ENCODE measurements at places on chromosomes 4 and X.

- DNase-seq, result no peak
These were observed 164.4 kb downstream of the RBMX2 start for GRCh38 chrX:130566028-130566683.

- no peak for DNase-seq
These were observed 1075.7 kb upstream of the PABPC4L start for GRCh38 chr4:135277068-135277979.

- peak; percentile 87 for DNase-seq
These were observed 92.4 kb upstream of the AP1S2 start for GRCh38 chrX:15946783-15947580.

DNA sequence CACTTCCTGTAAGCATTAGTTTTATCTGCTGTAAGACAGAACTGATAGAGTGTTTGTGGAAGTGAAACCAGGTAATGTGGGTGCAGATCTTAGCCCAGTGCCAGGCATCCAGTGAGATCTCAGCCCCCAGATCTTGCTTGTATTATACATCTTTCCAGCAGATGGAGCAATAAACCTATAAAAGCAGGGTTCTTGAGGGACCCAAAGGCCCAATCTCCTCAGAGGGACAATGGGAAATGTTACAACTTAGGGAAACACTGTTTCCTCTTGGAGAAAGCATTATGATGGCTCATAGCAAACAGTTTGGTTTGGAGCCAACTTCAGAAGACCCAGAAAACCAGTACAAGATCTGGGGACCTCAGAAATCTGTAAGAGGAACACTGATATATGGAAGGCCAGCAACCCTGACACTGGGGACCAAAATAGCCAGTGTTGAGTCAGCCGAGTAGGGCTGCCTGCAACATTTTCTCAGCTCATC, 206.3 kb downstream of the SLC7A11 start:
- DNase-seq, result peak; percentile 73

DNA sequence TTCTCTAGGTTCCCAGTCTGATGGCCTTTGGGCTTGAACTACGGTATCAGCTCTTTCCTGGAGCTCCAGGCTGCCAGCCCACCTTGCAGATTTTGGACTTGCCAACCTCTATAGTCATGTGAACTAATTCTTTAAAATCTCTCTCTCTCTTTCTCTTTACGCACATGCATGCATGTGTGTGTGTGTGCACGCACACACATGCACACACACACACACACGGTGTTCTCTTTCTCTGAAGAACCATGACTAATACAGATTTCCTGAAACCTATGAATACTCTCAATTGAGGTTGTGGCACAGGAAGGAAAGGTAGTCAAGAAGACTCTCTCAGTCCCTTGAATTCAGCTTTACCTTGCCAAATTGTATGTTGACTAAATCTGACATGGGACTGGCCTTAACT, 6.2 kb upstream of the ZCCHC13 start:
- no peak for DNase-seq

DNA sequence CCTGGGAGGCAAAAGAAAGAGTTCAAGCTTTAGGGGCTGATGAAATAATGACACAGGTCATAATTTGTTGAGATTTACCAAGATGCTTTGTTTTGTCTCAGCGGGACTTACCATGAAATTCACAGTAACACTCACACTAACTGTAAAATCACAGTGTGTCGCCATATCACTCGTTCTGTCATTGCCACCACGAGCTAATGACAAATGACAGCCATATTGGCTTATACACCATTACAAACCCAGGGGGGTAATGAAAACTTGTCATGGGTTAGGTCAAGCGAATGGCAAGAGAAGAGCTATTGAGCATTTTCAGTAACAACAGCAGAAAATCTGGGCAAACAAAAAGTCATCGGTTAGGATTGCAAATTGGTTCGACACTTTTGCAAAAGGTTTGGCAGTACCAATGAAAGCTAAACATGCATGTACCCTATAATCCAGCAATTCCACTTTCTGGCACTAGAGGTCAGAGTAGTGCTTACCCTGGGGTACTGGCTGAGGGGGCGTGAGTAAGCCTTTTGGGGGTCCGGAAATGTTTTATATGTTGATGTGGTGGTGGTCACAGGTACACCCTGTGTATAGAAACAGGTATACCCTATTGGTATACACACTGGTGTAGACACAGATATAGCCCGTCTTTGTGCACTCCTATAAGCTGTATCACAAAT, 83.9 kb upstream of the RAI2 start:
- DNase-seq, result peak; percentile 1

GRCh38 chrX:8738588-8739189, 6.8 kb upstream of the ANOS1 start:
- DNase-seq, result peak; percentile 28

- DNase-seq, result no peak
These were observed 196.8 kb downstream of the DCHS2 start for GRCh38 chr4:154294652-154295350.

GRCh38 chrX:11458170-11458569, 165.0 kb downstream of the AMELX start:
- DNase-seq, result peak; percentile 65

DNA sequence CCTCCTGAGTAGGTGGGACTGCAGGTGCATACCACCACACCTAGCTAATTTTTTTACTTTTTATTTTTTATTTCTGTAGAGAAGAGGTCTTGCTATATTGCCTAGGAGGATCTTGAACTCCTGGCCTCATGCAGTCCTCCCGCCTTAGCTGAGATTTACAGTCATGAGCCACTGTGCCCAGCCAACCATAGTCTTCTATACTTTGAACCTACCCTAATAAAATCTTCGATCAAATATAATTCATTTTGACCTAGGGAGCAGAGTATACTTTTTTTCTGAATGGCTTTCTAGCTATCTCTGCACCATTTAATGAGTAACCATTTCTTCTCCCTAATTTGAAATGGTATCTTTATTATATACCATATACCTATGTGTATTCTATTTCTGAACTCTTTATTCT, 6.7 kb downstream of the ETFDH start:
- DNase-seq, result no peak

- no peak for DNase-seq
These were observed 36.6 kb downstream of the SYTL4 start for GRCh38 chrX:100695302-100695701.

- peak; percentile 93 for DNase-seq
These were observed 54.5 kb downstream of the LDB2 start for GRCh38 chr4:16843831-16844508.

GRCh38 chr4:56874923-56875322, 32.8 kb upstream of the REST start:
- DNase-seq, result peak; percentile 13

DNA sequence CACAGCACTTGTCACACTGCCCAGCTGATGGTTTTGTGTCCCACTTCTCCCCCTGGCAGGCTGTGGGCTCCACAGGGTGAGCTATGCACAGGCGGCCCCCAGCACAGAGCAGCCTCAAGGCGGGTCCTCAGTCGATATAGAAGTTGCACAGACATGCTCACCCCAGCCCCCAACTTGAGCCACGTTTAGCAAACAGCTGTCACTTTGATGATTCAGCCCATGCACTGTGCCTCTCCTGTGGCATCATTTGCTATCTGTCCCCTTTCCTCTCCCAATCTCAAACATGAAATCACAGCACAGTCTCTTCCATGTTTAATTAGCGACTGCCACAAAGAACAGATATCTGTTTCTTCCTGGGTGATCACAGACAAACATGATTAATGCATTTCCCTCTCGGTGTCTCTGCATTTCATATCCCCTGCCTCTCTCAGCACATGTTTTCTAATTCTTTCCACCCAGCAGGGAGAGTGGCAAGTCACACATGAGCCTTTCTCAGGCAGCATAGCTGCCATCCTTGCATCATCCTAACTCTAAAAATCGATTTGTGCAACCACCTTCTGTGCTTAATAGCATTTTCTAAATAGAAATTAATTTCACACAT, 204.9 kb downstream of the EVC2 start:
- DNase-seq, result no peak

- no peak for DNase-seq
These were observed 18.6 kb downstream of the PSMD10 start for GRCh38 chrX:108072746-108073145.

DNA sequence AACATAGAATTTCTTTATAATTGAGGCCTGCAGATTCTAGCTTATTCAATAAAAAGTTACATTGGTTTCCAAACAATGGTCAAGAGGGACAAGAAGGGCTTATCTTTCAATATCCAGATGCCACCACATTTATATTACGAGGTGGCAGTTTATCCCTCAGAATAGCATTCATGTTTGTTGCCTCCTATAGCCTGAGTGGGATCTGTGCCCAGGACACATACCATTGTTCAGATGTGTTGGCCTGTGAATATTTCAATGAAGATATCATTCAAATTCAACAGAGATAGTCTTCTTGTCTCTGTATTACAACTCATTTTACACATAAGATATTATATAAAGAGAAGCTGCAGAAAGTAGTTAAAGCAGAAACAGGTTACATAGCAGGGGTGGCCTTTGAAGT, 20.5 kb downstream of the GLRB start:
- DNase-seq, result peak; percentile 11

- DNase-seq, result no peak
These were observed 219.0 kb downstream of the RELL1 start for GRCh38 chr4:37467223-37467622.

DNA sequence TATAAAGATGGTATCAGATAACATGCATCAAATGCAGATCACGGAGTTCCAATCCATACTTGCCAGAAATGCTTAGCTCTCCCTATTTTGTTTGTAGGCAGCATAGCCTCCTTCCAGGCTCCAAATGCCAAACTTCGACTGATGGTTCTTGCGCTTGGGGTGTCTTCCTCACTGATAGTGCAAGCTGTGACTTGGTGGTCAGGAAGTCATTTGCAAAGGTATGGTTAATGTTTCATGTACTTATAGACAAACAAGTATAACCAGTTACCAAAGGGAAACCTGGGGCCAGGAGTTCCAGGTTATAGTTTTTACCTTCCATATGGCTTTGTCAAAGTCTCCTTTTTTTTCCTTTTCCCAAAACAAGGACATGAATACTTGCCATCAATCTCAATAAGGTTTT, 5.3 kb downstream of the CWH43 start:
- no peak for DNase-seq

GRCh38 chr4:176443117-176443516, 123.4 kb downstream of the SPCS3 start:
- peak; percentile 91 for DNase-seq

DNA sequence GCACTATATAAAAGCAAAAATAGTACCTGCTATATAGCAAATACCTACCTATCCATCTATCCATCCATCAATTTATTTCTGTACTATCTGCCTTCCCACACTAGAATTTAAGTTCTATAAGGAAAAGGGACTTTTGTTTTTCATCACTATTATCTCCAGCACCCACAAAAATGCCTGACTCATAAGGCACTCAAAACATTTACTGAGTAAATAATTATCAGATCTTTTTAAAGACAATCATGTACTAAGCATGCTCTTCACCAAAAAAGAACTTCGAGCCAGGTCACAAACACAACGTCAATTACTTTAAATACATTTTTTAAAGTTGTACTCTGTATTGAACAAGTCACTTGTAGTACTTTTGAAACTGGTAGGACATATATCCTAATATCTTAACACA, 119.9 kb downstream of the FBXW7 start:
- DNase-seq, result peak; percentile 29

GRCh38 chrX:54964766-54965497, 29.1 kb downstream of the PFKFB1 start:
- no peak for DNase-seq

DNA sequence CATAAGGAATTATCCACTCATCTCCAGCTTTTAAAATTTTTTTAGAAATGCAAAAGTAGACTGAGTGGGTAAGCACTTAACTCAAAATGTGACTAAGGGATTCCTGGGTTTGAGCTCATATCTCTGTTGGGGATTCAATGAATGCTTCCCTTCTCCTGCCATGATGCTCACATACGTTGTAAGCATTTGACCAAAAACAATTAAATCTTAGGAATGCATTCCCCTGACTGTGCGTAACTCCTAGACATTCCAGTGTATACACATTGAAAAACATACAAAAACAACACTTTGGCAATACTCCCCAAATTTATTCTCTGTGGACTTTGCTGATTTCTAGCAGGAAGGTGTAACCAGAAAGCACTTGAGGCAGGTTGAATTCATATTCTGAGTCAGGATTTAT, 29.8 kb downstream of the SPANXA2 start:
- peak; percentile 56 for DNase-seq

DNA sequence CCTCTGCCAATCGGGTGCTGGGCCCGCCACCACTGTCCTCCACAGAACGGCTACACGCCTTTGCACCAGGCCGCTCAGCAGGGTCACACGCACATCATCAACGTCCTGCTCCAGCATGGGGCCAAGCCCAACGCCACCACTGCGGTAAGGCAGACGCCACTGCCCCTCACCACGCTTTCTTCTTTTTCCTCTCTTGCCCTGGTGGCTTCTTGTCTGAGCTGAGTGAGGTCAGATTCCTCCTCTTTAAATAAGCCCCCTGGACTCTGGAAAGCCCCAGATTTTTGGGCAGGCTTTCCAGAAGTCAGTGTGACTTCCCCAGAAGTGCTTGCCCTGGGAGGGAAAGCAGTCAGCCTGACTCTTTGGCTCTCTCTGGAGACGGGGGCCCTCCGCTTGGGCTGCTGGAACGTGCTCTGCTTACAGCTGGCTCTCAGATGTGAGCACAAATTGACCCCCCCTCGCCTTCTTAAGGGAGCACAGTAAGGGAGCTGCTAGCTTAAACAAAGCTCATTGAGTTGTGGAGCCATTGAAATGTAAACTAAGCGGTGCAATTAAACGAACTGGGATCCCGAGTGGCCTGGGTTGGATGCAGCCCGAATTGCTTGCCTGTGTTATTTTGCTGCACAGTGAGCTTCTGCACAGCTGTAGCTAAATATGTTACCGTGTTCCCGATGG, 243.1 kb downstream of the ANK2 start:
- peak; percentile 77 for DNase-seq

DNA sequence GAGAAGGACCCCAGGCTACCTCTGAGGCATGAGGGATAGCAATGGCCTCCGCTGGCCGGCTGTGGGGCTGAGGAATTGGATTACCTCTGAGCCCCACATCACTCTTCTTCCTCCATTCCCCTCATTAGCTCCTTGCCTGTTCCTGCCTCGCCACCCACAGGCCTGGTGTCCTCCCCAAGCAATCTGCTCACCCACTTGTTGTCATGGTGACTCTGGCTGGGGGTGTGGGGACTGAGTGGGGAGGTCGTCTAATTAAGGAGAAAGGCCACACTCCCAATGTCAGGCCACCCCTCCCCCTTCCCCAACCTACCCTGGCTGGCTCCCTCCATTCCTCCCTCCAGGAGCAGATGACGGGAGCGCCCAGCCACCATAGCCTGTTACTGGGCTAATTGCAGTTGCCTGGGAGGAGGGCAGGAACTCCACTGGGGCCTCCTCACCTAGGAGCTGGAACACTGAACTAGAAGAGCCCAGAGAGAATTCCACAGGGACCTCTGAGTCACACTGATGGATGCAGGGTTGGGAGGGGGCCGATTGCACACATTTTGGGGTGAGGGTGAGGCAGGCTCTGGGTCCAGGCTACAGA, 20.7 kb downstream of the NALF2 start:
- DNase-seq, result no peak

- DNase-seq, result peak; percentile 56
These were observed 94.6 kb downstream of the REELD1 start for GRCh38 chr4:146308951-146309350.

- DNase-seq, result peak; percentile 15
These were observed 145.7 kb upstream of the NUDT6 start for GRCh38 chr4:123068081-123068480.

Data from AG10803 (cell line).